Heart left ventricle (tissue), 16 donors: ENCODE measurements at places on chromosomes 6 and 20. TPM values are rescaled to one million over a fixed set of nuclear protein-coding genes. Genes with fewer than 3 reads are reported as not detected.

TOP1 gene
- polyA plus RNA-seq = 21.4 TPM

C20orf141 gene
- polyA plus RNA-seq = not detected

BPIFB1 gene
- not detected for polyA plus RNA-seq

EPPIN gene
- not detected for polyA plus RNA-seq

GCNT2 gene
- polyA plus RNA-seq = 15.1 TPM

HUS1B gene
- 0.28 TPM for polyA plus RNA-seq

KCNG1 gene
- polyA plus RNA-seq = 0.11 TPM

TUBB2B gene
- 2.8 TPM for polyA plus RNA-seq

TCP11 gene
- 0.04 TPM for polyA plus RNA-seq

MRPS18B gene
- 102 TPM for polyA plus RNA-seq
